Fibroblast of lung (primary cell): ENCODE measurements at places on chromosomes 7 and 10. TPM values are rescaled to one million over a fixed set of nuclear protein-coding genes. Genes with fewer than 3 reads are reported as not detected.

GPRIN2 gene
- total RNA-seq: not detected in 2 replicates

LEP gene
- total RNA-seq: 0.26 and 2.8 TPM in 2 replicates

LRRC17 gene
- total RNA-seq: 12.6 and 30.8 TPM in 2 replicates

NAT16 gene
- not detected in 2 replicates for total RNA-seq

KLF14 gene
- under 0.01 TPM in 2 replicates for total RNA-seq

PLCE1 gene
- total RNA-seq: 0.33 and 1.0 TPM in 2 replicates

ZNF735 gene
- total RNA-seq: not detected in 2 replicates
